Activated T-helper 9 cell treated with anti-CD3 and anti-CD28 coated beads, Interleukin-2, amount 50 U/mL, for 16 hours (primary cell): ENCODE measurements at places on chromosomes 11 and 22.

DNA sequence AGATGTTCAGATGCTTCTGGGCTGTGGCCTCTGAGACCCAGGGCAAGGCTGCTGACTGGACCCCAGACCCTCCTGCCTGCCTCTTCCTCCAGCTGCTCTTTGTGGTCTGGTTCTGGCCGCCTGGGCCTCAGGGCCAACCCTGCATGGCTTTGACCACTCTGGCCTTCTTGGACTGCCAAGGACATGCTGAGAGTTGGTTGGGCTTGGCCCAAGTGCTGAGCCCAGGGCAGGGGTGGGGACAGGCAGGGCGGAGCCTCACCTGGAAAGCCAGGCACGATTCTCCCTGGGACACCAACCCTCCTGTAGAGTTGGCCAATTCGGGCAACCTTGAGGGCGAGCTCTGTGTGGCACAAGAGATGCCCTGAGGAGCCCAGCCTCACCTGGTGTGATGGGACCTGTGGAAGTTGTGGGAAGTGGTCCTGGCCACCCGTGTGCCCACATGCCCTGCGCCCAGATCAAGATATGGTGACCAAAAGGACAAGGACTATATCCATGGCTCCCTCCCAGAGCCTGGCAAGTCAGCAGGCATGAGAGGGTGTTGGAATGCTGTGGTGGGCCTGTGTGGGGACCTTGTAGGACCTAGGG lies 11.6 kb downstream of the TANGO2 start:
- no peak for DNase-seq

DNA sequence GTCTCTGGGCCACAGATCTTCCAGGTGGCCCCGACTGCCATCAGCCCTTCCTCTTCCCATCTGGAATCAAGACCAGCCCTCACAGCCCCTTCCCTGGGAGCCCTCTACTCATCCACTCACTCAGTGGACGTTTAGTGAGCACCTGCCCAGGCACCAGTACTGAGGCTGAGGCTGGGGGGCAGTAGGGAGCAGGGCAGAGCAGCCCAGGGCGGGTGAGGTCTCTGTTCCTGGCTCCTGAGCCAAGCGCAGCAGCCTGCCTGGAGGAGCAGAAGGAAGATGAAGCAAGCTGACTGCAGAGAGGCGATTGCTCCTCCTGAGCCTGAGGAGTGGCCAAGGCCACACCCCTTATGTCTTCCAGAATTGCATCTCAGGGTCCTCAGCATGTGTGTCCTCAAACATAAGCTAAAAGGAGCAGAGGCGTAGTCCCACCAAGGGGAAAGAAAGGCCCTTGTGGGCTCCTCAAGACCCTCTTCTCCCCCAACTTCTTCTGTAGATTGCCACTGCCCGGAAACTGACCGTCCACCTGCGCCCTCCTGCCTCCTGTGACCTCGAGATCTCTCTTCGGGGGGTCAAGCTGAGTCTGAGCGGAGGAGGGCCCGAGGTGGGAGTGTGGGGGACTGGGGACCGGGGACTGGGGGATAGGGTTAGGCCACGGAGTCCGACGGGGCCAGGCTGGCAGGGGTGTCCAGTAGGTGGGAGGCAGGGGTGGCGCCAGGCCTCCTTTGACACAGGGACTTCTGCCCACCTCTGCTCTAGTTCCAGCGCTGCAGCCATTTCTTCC lies 5.8 kb downstream of the MAPK8IP2 start:
- DNase-seq: no peak

GRCh38 chr11:27672836-27673464 lies 27.3 kb downstream of the BDNF start:
- no peak for DNase-seq

DNA sequence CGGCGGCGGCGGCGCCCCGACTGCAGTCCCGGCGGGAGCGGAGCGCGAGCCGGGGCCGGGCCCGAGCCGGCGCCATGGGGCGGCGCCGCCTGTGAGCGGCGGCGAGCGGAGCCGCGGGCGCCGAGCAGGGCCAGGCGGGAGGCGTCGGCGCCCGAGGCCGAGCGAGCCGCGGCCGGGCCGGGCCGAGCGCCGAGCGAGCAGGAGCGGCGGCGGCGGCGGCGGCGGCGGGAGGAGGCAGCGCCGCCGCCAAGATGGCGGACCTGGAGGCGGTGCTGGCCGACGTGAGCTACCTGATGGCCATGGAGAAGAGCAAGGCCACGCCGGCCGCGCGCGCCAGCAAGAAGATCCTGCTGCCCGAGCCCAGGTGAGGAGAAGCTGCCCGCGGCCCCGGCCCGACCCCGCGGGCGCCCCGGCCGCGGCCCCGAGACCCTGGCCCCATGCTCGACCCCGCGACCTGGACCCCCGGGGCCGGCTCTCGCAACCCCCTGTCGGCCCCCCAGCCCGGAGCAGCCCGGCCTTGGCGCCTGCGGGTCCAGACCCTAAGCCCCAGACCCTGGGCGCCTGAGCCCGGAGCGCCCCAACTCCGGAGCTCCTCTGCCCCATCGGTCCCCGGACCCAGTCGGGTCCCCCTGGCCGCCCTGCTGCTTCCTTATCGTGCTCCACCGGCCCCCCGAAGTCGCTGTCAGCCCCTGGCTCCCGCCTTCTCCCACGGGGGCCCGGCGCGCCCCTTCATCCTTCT lies at the start of gene GRK2:
Gene GRK2 (plus strand): TSS at position 25 of the 739 bp plus-strand sequence. CDS start 227 bp downstream, at position 252.
- no peak for DNase-seq

- no peak for DNase-seq
Observed at GRCh38 chr11:83249972-83250593, 36.1 kb downstream of the CCDC90B start.

DNA sequence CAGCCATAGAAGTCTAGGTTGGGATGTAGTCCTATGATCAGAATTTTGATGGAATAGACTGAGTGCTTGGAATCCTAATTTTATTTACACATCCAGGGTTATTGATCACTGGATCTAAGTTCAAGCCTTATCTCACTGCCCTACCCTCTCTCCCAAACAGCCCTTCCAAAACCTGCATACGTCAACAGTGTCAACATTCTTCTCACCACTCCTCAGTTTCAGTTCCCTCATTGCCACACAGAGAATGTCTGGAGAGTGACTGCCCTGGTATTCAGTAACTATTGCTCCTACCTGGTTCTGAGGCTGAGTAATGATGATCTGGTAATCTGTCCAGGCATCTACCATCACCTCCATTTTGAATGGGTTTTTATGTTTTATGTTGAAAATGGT lies 60.0 kb downstream of the GLYATL1 start:
- DNase-seq: no peak

DNA sequence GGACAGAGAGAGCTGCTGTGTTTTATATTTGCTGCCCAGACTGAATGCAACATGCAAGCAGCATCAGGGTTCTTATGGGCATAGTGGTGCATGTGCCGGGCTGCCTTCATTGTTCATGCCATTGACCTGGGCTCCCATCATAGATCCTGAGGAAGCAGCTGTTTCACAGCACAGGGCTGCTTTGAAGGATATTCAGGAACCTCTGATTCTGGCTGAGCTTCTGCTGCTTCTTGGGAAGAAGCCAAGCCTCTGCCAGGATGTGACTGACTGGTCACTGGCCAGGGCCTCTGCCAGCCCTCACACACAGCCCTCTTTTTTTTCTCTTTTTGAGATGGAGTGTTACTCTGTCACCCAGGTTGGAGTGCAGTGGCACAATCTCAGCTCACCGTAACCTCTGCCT lies 43.3 kb downstream of the CYB5R2 start:
- no peak for DNase-seq

DNA sequence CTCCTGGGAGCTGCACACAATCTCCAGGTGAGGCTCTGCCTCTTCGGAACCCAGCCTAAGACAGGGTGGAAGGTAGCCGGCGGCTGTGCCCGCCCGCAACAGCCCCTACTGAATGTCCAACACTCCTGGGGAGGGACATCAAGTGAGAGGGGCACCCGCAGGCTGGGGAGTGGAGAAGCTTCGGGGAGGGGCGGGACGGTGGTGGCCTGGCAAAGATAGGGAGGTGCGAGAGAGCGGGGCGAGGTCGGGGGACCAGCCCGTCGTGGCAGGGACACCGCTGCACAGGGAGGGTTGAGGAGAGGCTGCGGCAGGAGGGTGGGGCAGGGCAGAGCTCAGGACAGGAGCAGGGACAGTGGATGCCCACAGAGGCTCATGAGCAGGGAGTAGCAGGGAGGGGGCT lies 8.9 kb upstream of the FADS3 start:
- DNase-seq: no peak

GRCh38 chr22:31177420-31178162 lies 17.6 kb downstream of the RNF185 start:
- no peak for DNase-seq

- no peak for DNase-seq
Observed at GRCh38 chr11:121451178-121451985, 732 bp upstream of the SORL1 start.

DNA sequence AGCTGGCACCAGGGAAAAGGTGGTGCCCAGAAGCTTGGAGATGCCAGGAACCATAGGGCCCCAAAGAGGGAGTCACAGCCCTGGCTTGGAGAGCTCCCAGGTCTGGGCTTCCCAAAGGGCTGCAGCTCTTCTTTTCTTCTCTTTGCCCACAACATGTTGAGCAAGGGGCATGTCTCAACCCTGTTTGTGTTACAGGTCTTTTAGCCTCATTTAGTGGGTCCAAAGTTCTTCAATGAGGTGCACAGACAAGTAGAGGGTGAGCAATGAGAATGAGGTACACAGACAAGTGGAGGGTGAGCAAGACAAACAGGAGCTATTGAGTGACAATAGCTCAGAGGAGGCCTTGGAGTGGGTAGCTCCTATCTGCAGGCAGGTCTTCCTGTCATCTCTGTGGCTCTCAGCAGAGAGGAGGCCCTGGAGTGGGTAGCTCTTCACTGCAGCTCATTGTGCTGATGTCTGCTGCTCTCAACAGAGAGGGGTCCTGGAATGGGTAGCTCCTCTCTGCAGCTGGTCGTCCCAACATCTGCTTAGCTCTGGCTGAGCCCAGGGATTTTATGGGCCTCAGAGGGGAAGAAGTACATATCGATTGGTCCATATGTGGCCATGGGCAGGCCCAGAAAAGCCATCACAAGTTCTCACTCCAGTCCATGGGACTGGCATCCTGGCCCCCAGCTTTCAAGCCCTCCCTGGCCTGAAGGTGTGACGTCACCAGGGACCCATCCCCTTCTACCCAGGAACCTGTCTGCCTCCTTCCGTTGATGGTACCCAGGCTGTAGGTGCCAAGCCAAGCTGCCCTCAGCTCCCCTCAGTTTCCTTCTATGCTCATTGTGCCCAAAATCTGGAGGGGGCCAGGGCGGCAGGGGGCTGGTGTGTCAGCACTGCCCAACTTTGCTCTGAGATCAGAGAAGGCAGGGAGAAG lies 34.9 kb downstream of the WBP2NL start:
- no peak for DNase-seq

GRCh38 chr11:111530091-111530490 lies 10.4 kb upstream of the LAYN start:
- no peak for DNase-seq

DNA sequence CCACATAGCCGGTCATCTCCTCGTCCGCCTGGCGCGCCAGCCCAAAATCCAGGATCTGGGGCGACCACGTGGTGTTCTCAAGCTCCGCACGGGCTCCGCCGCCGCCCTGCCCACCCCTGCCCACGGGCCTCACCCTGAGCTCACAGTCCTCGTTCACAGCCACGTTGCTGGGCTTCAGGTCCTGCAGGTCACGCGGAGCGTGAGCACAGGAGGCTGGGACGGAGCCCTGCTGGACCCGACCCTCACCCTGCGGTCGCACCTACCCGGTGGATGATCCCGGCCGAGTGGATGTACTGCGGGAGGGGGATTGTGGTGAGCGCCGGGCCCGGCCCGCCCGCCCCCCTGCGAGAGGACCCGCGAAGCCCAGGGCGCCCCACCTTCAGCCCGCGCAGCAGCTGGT lies 3.2 kb downstream of the MAPK11 start:
- no peak for DNase-seq

DNA sequence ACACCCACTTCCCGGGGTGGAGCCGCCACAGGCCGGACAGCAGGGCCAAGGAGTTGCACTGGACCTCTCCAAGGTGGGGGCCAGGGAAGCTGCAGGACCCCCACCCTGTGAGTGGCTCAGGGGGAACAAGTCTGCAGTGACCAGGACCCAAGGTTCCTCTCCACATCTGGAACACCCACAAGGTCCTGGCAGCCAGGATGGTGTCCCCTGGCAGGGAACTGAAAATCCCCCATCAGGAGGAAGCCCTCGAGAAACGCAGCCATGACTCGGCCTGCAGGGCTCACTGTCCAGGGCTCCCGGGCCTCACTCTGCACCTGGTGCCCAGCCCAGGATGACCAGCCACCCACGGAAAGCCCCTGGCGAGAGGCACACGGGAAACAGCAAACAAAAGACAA lies 11.5 kb downstream of the RNH1 start:
- DNase-seq: no peak

DNA sequence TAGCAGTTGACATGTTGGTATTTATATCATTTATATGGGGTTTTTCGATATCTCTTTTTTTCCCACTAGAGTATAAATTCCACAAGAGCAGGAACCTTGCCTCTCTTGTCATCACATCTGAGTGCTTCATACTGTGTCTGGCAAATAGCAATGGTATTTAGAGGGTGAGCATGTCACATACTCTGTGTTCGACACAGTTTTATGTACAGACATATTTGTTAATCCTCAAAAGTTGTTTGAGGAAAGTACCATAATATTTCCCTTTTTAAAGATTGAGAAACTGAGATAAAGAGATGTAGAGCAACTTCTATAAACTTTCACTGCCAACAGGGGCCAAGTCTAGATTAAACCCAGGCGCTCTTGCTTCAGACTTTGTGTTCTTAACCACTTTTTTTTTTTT lies 324.6 kb upstream of the PDGFD start:
- DNase-seq: no peak

GRCh38 chr11:131297441-131297840 lies 73.0 kb upstream of the NTM start:
- no peak for DNase-seq

GRCh38 chr11:87604350-87604749 lies 566.6 kb downstream of the TMEM135 start:
- no peak for DNase-seq

DNA sequence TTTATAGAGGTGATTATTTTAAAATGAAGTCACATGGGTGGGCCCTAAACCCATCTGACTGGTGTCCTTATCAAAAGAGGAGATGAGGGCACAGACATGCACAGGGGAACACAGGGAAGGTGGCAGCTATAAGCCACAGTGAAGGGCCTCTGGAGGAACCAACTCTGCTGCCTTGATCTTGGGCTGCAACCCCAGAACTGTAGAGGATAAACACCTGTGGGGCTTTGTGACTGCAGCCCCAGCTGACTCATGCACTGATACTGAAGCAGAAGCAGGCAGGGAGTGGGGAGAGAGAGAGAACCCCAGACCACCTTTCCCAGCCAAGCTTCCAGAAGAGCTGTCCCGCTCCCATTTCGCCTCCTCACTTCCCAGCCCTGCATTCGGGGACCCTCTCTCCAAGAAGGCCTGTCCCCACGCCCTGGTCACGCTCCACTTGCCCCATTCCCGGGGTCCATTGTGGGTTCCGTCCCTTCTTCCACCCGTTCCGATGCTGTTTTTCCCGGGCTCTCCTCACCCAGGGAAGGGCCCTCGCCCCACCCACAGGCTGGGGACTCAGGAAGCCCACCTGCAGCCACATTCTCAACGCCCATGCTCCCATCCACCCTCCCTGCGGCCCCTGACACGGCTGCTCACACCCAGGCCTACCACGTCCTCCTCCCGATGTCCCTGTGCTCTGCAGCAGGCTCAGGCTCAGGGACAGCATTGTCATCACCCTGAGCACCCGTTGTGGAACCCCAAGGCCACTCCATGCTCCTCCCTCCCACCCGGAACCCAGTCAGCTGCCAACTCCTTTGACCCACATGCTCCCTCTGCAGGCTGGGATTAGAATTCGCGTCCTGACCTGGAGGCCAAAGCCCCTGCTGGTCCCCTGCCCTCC lies 90.8 kb upstream of the SHANK2 start:
- no peak for DNase-seq

GRCh38 chr11:12375720-12376119 lies 1.7 kb upstream of the PARVA start:
- DNase-seq: no peak

- DNase-seq: no peak
Observed at GRCh38 chr11:29432719-29433325, 584.0 kb downstream of the KCNA4 start.
